ENCODE measurements at places on chromosomes 2 and 18.

DNA sequence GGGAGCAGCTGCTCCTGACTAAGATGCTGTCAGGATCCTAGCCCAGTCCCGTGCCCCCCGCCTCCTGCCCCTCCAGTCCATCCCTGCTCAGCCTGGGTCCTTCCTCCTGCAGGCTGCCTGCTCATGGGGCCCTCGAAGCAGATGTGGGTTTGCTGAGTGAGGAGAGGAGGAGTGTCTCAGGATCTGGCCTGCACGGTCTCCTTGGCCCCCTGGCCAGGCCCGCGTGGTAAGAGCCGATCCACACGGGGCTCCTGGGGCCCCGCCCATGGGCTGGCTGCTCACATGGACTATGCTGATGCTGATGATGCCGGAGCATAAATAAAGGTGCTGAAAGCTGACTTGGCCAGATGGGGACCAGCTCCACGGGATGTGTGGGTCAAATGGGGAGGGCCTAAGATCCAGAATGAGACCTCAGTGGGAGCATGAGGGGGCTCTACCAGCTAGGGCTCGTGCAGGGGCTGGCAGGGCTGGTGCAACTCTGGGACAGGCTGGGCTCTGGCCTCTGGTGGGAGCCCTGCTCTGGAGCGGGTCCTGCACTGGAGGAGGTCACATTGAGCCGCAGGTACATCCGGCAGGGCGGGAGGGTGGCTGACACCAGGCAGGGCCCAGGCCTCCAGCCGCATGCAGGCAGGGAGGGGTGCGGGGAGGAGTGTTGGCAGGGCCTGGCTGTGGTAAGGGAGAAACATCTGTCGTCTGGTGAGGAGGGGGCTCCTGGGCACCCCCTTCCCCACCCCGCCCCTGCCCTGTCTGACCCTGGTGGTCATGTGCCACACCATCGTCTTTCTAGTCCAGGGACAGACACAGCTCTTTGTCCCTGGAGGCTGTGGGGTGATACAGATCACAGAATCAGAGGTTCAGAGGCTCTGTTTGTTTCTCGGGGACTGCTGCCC, 275.3 kb upstream of the HDAC4 start:
- no peak for DNase-seq

DNA sequence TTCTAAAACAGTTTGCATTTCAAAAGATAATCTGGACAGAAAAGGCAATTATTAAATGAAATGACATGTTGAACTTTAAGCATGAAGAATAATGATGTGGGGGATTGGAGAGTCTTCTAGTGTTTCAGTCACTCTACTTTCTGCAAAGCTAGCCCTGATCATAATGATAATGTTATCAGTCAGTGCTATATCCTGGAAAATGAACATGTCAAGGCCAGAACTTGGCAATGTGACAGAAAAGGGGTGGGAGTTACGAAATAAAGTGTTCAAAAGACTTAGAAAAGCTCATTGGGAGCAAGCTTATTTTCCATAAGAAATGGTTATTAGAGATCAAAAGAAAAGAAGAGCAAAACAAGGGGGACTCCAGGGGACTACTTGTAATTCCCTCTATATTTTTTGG, 288.5 kb upstream of the SLC8A1 start:
- peak; percentile 70 for DNase-seq

- no peak for DNase-seq
These were observed 14.0 kb downstream of the YIPF4 start for GRCh38 chr2:32291746-32292145.

DNA sequence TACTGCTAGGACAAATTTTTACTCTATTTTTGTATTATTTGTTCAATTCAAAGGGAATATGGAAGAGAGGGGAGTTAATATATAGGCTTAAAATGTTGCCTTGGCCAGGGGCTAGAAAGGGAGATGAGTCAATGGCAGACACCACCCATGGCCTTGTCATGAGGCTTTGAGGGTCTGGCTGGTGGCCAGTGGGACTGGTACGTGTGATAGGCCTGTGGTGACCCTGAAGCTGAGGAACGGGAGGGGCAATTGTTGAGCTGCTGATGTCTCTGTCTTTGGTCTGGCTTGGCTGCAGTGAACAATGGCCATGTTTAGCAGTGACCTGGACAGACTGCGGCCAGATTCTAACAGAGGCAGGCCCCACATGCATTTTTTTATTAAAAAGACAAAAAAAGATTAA, 18.5 kb downstream of the GKN1 start:
- peak; percentile 69 for DNase-seq

GRCh38 chr18:37584952-37585695, 19.5 kb upstream of the CELF4 start:
- no peak for DNase-seq

- DNase-seq, result no peak
These were observed 382.1 kb downstream of the OSR1 start for GRCh38 chr2:18976168-18976961.

DNA sequence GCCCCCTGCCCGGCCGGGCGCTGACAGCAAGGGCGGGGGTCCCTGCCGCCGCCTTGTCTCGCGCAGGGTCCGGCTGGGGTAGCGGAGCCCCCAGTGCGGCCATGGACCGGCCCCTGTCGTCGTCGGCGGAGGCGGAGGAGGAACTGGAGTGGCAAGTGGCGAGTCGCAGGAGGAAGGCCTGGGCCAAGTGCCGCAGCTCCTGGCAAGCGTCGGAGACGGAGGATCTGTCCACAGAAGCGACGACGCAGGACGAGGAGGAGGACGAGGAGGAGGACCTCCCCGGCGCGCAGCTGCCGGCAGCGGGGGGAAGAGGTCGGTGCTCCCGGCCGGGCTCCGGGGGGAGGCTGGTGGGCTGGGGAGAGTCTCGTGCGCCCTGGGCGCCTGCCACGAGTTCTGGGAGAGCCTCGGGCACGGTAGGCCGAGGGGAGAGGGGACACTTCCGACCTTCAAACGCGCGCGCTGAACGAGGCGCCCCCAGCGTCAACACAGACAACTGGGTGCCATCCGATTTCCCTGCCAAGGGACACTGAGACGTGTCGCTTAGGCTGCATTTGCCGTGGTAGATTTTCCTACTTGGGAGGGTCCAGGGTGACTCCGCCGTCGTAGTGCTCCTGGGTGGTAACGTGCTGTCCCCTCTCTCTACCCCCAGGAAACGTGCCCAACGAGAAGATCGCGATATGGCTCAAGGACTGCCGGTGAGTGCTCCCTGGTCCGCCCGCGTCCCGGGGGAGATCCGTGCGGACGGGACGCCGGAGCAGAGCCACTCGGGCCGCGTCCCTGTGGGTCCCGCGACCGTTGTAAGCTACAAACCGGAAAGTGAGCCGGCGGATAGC, 652 bp downstream of the ITPRID2 start:
- peak; percentile 89 for DNase-seq

GRCh38 chr2:234863043-234863934, 88.5 kb upstream of the SH3BP4 start:
- DNase-seq, result no peak

DNA sequence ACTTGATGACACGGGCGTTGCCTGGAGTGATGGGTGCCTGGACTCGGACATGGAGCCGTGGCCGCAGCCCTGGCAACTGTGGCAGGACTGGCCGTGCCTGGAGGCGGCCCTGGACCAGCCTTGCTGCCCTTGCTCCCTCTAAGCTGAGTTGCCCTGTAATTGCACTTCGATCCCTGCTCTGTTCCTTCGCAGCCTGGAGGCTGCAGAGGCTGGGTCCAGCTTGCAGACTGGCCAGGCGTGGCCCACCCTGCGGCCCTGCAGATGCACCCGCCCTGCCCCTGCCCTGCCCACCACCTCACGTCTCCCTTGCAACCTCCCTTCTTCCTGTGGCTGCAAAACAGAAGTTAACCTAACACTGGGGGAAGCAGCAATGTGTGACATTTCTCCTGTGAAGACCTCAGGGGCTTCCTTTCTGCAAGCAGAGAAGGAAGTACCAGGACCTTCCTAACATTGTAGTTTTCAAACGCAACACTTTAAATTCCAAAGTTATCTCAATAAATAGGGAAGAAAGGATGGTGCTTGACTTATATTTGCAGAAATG, 174.6 kb upstream of the TPO start:
- DNase-seq, result no peak

GRCh38 chr2:157523270-157524247, 79.7 kb upstream of the CYTIP start:
- DNase-seq, result no peak

GRCh38 chr2:37636381-37637066, 34.9 kb downstream of the CDC42EP3 start:
- DNase-seq, result no peak

DNA sequence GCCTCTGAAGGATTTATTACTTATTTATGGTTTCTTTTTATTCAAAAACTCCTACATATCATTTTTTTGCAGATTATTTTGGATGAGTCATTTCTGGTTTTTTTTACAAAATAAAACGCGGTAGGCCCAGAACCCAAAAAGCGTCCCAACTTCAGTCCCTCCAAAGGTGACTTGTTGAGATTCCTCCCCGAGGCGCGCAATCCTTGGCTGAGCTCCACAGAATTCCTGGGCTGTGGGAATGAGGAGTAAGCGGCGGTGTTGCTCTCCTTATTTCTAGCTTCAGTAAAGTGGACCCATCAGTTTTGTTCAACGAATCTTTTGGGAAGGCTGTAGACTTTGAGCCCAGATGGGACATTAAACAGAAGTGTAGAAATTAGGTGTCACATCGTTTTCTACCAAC, 67.0 kb upstream of the RMP24 start:
- DNase-seq, result no peak

- no peak for DNase-seq
These were observed 855.2 kb upstream of the ID2 start for GRCh38 chr2:7826656-7827055.

DNA sequence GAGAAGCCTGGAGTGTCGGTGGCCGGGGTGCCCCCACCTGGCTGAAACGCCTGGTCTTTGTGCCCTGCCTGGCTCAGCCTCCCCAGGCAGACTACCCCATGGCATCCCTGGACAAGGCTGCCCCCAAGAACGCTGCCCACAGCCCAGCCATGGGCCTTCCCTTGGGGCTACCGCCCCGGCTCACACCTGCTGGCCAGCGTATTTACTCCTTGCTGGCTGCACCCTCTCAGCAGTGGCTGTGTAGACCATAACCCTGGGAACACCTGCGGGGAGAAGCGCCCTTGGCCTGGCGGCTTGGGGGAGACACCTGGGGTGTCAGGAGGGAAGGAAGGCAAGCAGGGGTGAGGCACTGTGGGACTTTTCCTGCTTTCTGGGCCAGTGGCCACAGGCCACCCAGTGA, 17.3 kb downstream of the CAPN10 start:
- DNase-seq, result no peak

DNA sequence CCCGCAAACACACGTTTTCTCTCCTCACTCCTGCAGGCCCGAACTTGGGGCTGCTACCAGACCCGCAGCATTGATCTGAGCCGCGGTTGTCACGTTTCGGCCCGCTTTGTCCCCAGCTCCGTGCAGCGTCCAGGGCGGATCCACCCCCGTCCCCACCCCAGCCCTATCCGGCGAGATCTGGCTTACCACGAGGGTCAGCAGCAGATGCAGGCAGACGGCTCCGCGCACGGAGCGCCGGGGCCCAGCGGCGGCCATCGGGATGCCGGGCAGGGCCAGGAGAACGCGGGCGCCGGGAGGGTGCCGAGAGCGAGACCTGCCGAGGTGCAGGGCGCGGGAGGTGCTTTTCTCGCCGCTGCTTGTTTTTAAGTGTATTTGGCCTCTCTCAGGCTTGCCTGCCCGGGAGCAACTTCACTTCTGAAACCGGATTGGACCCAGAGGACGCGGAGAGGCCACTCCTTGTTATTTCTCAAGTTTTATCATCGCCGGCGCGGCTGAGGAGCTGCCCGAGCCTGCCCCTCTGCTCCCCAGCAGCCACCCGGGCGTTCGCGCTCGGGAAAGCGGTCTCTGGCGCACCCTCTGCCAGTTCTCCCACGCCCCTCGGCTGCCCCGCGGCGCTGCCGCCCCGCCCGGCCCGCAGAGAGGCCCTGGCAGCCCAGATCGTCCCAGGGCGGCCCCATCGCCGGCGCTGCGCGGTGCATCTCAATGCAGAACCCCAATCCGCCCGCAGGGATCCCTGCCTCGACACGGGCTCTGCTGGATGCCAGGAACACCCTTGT, at the start of gene DSC3:
Gene DSC3 (minus strand): TSS at position 337 of the 776 bp plus-strand sequence. CDS start 82 bp downstream, at position 255.
- DNase-seq, result peak; percentile 5

DNA sequence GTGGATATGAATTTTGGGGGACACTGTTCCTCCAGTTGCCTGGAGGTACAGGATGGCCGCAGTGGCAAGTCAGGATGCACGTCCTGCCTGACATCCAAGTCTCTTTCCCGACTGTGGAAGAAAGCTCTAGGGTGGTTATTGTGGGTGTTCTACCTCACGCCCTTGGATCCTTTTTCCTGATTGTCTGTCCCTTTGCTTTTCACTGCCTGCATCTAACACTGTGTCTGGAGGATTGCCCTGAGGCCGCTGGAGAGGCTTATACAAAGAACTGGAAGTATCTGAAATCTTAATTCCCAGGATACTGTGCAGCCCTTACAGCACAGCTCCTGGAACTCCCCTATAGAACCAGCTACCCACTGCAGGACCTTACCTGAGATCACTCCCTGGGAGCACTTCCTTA, 250.5 kb downstream of the TFCP2L1 start:
- DNase-seq, result no peak

DNA sequence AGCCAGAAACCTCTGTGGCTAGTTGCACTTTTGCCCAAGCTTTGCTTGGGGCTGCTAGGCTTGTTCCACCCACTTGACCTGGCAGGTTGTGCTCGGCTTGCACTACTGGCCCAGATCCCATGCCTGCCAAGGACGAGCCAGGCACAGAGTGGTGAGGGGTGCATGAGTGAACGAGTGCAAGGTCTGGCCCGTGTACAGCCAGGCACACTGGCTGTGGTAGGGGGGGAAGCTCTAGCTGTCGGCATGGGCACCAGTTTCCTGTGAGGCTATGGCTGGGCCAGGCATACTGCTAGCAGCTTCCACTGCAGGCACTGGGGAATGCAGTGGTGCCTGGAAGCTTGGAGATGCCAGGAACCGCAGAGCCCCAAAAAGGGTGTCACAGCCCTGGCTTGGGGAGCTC, 210.4 kb downstream of the AKAIN1 start:
- no peak for DNase-seq

GRCh38 chr2:158499383-158499782, 42.6 kb downstream of the PKP4 start:
- DNase-seq, result no peak

GRCh38 chr2:37612382-37612781, 59.1 kb downstream of the CDC42EP3 start:
- DNase-seq, result no peak

DNA sequence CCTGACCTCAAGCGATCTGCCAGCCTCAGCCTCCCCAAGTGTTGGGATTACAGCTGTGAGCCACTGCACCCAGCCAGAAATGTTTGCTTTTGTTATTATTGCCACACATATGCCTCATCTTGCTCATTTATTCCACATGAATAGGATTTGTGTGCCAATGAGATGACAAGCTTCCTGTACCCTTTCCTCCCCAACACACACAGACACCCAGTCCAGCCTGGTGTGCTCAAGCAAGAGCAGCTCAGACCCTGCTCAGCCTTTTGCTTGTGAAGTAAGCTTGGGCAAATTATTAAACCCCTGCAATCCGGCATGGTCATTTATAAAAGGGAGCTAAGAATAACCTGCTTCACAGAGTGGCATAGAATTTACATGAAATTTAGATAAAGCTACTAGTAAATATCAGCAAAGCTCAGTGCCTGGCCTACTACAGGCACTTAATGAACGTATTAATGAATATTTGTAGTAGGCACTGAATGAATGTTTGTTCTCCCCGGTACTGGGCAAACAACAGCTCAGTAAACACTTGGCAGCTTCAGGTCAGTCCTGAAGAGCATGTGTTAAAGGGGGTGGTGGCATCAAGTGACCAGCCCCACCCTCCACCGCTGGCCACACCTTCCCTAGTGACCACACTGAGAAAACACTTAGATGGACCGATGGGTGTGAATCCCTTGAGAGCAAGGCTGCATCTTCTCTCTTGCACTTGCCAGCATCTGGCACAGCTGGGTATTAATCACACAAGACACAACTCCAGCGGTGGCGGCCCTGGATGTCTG, 280.2 kb downstream of the SRBD1 start:
- DNase-seq, result no peak

- DNase-seq, result no peak
These were observed 378.4 kb upstream of the SPHKAP start for GRCh38 chr2:228559774-228560415.

Measured in hematopoietic multipotent progenitor cell treated with erythropoietin and hydrocortisone succinate and interleukin-3 and kit ligand, for 4 days (in vitro differentiated cells).